ENCODE measurements at places on chromosomes 13 and 19.

DNA sequence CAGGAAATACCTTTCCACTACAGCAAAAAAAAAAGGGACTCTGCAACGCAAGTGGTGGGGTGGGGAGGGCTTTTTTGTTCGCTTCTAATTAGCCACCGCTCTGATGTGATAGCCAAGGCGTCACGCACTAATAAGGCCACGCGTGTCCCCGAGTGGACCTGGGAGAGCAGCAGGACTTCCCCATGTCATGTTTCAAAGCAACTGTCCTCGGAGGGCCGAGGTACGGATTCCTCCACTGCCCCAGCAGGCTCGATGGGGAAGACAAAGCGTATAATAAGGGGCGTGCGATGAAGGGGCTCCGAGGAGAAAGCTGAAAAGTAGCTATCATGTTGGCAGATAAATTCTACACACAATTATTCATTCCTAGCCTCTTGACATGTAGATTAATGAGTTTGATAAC lies 179.7 kb upstream of the ZNF507 start:
- DNase-seq, result no peak

- no peak for DNase-seq
These were observed 25.7 kb upstream of the SLC7A1 start for GRCh38 chr13:29621051-29621800.

DNA sequence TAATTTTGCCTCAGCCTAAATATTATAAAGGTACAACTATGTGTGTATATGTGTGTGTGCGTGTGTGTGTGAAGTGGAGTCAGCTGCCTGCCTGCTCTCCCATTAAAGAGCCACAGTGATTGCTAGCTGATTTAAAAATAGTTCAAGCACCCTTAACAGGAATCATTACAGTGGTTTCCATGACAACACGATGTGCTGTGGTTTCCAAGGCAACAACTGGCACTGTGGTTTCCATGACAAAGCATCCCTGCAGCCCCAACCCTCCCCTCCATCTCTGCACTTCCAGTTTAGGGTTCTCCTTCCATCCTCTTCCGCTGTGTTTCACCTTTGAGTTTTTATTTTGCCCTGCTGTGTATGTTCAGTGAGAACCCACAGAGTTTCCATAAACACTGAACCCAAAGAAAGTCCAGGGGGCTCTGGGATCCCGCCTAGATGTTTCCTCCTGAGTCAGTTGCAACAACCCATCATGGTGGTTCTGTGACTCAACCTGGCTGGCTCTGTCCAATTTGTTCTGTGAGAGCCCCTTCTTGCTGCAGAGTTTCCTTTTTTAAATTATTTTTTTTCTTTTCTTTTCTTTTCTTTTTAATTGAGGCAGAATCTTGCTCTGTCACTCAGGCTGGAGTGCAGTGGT lies 7.1 kb upstream of the PNMA8A start:
- no peak for DNase-seq

DNA sequence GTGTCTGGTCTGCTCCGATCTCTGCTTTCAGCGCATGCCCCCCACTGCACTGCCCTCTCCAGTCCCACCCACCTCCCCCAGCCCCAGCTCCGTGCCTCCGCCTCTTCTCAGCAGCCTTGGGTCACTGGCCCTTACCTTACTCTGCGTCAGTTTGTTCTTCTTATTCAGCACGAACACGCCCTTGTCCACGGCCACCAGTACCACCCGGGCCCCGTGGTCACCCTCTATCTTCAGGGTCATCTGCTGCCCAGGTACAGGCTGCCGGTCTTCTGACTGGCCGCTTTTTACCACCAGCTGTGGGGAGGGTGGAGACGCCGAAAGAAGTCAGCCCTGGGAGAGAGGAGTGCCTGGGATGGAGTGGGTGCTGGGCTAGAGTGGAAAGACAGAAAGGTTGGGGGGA lies 10.9 kb downstream of the C3 start:
- no peak for DNase-seq

DNA sequence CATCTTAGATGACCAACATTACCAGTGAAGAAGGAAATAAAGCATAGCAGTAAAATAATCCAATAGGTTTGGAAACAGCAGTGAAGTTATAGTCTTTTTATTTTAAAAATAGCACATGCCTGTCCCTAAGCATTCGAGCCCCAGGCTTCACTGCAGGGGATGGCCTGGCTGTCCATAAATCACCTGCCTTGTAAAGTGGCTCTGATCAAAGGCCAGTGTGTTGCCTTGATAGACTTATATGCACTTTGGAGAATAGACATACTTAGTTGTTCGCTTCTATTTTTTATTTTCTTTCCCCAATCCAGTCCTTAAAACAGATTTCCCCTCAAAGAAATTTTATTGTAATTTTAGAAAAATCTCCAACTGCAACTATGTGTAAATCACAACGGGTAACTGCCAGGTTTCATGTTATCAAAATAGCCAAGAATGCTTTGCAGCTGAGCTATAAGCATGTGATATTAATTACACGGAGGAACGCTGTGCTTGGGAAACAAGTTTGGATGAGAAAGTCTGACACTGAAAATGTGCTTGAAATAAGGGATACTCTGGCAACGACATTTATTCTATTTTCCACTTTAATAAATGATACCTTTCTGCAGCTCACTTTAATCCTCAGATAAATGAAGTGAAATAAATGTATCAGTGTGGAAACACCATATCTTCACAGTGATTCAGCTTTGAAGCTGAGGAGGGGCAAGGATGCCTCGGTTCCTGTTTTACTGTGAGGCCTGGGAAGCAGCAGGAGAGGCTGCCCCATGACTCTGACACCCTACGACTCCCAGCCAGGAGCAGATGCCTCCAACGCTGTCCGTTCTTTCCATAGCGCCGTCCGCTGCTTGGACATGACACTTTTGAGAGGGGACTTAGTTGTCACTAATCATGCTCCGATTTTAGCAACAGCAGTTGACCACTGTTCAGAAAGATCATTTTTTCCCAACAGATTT lies 5.5 kb upstream of the METTL21C start:
- DNase-seq, result no peak

DNA sequence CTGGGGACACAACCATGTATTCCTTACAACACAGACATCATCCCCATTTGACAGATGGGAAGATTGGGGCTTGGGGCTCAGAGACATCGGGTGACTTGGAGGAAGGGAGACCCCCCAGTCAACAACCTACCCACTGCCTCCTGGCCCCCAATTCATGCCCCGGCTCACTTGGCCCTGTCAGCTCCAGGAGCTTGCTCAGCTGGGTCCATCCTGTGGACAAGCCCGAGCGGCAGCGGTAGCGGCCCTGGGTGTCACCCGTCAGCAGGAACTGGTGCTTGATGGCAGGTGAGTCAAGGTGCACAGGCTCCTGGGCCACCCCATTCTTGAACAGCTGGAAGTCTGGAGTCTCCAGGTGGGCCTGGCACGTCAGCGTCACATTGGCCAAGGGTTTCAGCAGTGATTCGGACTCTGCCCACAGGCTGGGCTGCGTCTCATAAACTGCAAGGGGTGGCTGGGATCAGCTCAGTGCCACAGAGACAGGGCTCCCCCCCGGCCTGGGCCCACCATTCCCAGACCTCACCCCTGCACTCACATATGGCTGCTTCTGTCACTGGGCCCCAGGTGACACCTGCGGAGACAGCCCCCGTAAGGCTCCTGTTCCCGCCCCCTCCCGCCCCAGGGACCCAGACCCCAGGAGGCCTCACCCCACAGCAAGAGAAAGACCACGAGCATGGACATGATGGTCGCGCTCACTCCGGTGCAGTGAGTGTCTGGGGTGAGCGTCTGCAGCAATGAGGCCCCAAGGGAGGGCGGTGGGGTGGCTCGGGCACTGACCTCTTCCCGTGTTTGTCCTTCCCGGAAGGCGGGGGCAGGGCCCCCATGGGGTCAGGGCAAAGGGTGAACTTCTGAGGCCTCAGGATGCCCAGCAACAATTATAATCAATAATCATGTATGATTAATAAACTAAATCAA lies at the start of gene A1BG:
Gene A1BG, minus strand, starts transcription at position 733 of the 912 bp plus-strand sequence. Its CDS starts 55 bp downstream, at position 678.
- no peak for DNase-seq

DNA sequence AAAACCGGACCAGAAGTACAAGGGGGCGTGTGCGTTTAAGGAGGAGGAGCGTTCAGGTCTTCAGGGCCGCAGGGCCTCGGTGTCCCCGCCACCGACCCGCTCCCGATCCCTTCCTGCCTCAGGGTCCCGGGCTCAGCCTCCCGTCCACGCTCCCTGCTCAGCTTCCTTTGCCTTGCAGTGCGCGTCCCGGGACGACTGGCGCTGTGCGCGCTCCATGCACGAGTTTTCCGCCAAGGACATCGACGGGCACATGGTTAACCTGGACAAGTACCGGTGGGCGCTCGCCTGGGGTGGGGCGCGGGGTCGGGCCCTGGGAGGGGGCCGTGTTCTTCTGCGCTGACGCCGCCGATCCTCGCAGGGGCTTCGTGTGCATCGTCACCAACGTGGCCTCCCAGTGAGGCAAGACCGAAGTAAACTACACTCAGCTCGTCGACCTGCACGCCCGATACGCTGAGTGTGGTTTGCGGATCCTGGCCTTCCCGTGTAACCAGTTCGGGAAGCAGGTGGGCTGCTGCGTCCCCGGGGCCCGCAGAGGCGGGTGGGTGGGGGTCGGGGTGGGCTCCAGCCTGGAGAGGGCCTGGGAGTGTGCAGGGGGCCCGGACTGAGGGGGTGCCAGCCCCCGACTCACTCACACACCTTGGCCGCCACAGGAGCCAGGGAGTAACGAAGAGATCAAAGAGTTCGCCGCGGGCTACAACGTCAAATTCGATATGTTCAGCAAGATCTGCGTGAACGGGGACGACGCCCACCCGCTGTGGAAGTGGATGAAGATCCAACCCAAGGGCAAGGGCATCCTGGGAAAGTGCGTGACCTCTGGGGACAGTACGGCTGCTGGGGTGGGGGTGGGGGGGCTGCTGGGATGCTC lies 1.4 kb downstream of the GPX4 start:
- DNase-seq, result no peak

GRCh38 chr19:7986321-7987113 lies 18.9 kb downstream of the ELAVL1 start:
- DNase-seq, result no peak

- DNase-seq, result no peak
These were observed 68.2 kb downstream of the CACNA1A start for GRCh38 chr19:13437919-13438618.

DNA sequence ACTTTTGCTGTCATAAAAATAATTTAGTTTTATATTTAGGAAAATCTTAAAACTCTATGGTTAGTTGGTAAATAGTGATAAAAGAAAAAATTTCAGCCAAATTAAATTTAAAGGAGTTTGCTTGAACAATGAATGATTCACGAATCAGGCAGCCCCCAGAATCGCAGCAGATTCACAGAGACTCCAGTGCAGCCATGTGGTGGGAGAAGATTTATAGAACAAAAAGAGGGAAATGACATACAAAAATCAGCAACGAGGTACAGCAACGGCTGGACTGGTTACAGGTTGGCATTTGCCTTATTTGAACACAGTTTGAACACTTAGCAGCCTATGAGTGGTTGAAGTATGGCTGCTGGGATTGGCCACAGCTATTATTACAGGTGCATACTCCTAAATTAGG lies 96.4 kb upstream of the MYCBP2 start:
- DNase-seq, result no peak

All from effector memory CD8-positive, alpha-beta T cell (primary cell).